Activated CD8-positive, alpha-beta memory T cell treated with anti-CD3 and anti-CD28 coated beads for 1 hour (primary cell): ENCODE measurements at places on chromosomes 12 and 14.

- no peak for DNase-seq
Observed at GRCh38 chr14:99258876-99259726, 12.9 kb downstream of the BCL11B start.

GRCh38 chr12:118498171-118498570 lies 121.8 kb downstream of the SUDS3 start:
- no peak for DNase-seq

- DNase-seq: no peak
Observed at GRCh38 chr14:104603711-104604401, 716 bp downstream of the TMEM179 start.

GRCh38 chr14:36674659-36675058 lies 13.0 kb downstream of the PAX9 start:
- DNase-seq: no peak

- no peak for DNase-seq
Observed at GRCh38 chr12:122381021-122381420, 41.4 kb downstream of the CLIP1 start.

DNA sequence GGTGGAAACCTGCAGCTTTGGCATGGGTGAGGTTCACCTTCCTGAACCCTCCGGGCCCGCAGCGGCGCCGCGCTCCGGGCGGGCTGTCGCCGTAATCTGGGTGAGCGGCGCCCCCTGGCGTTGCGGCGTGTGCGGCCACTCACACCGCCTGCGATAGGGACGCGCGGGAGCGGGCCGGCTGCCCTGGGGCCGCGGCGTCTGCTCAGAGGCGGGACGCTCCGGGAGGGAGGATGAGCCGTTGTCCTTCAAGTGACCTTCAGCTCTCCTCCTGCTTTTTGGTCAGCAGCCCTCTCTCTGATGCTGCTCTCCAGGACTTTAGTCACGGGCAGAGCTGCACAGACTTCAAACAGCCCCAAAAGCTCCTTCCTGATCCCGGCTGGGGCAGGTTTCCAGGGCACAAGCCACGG lies 211.7 kb upstream of the FKBP4 start:
- no peak for DNase-seq

DNA sequence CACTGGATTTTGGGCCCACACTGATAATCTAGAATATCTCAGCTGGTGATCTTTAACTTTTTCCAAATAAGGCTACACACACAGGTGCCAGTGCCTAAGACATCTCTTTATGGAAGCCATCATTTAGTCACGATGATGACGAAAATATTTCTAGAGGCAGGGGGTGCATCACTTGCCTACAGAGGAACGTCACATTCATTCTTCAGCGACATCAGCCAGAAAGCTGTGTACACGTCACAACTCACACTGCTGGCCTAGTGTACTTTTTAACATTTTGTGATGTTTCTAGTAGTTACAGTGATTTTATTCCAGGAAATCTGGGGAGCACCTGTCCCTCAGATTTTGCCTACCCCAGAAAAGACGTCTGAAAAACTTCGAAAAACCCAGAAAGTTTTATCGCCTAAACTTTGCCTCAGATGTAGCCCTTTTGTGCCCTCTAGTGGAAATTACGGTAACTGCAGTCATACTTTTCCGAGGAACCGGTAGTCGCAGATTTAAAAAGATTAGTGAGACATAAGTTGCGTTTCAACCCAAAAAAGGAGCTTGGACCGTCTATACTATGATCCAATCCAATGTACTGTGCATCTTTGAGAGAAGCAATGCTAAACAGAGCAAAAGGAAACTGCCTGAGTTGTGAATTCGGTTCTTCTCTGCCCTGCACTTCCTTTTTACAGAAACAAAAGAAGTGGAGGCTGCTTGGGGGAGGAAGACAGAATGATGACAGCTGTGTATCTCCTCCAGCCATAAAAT lies 64.3 kb upstream of the STON2 start:
- DNase-seq: no peak

- no peak for DNase-seq
Observed at GRCh38 chr14:64193821-64194220, 100.3 kb downstream of the ESR2 start.

DNA sequence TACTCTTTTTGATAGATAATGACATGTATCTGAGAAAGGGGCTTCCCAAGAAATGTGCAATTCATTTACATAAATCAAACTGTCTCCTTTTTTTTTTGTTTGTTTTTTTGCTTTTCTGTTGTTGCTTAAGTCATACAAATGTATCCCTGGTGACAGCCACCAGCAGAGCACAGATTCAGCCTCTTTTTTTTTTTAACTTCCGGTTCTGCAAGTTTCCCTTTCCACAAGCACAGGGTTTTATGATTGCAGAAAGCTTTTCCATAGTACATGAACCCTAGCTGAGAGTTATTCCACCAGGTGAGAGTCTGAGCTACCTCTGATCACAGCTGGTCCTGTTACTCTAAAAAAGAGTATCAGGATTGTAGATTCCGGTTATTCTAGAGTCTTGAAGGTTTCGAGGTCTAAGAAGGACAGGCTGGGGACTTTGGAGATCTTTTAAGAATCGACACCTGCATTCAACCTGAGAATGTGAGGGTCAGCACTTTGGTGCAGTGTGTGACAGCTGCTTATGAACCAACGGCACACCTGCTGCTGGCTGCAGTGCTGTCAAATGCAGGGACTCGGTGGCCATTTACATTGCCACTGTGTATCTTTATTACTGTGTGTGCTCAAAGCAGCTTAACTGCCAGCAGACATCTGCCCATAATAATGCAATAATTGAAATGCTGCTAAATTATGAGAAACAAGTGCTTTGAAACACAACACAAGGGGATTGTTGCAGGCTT lies 551.7 kb downstream of the NRXN3 start:
- no peak for DNase-seq

GRCh38 chr14:71491931-71492330 lies 440.3 kb upstream of the RGS6 start:
- DNase-seq: no peak

DNA sequence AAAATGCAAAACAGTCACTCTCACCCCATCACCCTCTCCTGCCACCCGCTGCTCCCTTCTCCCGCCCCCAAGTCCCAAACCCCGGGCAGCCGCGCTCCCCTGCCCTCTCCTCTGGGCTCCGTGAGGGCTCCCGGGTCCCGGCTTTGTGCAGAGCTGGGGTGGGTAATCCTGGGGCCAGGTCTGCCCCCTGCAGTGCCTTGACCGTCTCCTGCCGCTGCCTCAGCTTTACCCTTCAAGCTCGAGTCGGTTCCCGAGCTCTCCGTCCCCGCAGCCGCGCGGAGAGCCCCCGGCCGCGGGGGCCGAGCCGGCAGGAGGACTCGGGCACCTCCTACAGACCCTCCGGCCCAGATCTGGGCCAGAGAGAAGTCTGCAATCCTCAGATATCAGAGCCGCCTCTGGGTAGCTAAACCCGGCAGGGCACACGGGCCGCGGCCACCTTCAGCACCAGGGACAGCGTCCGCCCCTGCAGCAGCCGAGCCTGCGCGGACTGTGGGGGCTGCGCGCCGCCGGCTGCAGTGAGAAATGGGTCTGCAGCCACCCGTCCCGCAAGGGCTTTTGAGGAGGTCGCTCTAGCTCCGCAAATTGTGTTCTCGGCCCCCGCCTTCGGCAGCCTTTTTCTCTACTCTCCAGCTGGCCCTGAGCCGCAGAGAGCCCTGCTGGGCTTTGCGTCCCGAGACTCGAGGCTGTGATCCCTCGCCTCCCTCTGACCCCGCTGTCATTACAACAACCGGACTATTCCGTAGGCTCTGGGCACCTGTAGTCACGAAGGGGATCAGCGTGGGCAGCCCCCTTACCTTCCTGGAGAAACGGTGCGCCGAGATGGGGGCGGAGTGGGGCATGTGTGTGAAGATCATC lies 1.2 kb downstream of the PRMT8 start:
- no peak for DNase-seq

- DNase-seq: no peak
Observed at GRCh38 chr12:49823951-49824350, 4.3 kb downstream of the NCKAP5L start.

- DNase-seq: no peak
Observed at GRCh38 chr12:91163116-91163515, 19.5 kb downstream of the DCN start.

DNA sequence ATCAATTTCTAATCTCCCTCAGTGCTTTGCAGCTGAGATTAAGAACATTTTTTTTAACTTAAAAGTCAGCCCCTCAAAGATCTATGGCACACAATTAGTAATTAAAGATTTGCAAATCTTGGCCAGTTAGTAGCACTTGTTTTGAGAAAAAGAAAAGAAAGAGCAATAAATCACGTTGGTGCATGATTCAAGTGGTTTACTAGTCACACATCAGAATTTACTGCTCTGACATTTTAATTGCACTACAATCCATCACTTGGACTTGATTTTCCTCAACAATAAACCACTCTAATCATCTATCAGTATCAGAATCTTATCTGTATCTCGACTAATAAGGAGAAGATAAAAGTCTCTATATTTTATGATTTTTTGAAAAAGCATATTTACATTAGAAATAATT lies 154.3 kb downstream of the HELB start:
- no peak for DNase-seq

GRCh38 chr14:23930742-23931141 lies 22.8 kb upstream of the DHRS4 start:
- DNase-seq: no peak

DNA sequence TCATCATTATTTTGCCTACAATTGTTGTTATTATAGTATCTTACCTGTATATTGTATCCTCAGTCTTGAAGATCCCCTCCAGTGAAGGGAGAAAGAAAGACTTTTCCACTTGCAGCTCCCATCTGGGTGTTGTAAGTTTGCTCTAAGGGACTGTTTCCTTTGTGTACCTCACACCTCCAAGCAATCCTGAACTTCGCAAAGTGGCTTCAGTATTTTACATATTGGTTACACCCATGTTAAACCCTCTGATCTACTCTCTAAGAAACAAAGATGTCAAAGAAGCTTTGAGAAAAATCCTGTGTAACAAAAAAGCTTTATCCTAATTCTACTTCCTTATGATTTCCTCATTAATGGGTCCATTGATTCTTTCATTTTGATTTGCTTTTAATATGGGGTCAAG lies 10.1 kb upstream of the OR9K2 start:
- no peak for DNase-seq

DNA sequence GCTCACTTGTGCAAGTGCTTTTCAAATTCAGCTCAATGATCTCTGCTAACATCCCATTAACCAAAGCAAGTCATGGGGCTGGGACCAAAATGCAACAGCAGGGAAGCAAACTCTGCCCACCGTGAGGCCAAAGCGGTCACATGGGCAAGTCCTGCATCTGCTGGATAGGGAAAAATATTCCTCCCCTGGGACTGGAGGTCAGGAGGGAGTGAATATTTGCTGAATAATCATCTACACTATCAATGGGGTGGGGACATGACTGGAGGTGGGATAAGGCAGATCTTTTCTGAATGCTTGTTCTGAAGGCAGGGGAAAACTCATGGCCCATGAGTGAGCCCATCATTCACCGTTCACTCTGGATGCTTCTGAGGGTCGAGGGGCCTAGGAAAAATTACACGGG lies 45.1 kb upstream of the VRK1 start:
- no peak for DNase-seq
